ENCODE measurements at places on chromosomes 1 and 21.

DNA sequence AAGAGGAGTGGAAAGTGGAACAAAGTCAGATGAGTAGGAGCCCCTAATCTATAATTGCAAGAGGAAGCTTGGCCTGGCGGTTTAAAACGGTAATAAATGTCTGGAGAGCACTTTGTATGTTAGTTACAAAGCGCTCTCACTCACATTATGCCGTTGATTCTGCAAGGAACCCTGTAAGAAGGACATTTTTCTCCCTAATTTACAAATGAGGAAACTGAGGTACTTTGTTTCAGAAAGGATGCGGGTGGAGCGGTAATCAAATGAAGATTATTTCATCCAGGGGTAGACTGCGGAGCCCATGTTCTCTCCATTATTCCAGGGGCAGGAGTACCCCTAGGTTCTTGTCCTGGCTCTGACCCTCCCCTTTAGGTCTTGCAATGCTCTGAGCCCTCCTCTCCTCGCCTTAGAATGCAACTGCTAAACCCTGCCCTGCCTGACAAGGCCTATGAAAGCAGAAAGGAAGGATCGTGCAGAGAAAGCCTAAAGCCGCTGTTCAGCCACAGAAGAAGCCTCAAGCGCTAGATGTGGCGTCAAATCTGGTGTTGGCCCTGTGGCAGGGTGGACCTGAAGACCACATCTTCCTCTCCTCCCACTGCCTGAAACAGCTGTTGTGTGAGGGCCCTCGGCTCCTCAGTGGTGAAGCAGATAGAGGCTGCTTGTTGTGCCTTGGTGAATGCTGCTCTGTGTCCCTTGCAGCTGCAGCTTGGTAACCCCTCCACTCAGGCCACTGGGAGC lies 588 bp upstream of the PACC1 start:
- DNase-seq, result no peak

GRCh38 chr1:147493349-147493748 lies 48.0 kb upstream of the BCL9 start:
- DNase-seq, result no peak

DNA sequence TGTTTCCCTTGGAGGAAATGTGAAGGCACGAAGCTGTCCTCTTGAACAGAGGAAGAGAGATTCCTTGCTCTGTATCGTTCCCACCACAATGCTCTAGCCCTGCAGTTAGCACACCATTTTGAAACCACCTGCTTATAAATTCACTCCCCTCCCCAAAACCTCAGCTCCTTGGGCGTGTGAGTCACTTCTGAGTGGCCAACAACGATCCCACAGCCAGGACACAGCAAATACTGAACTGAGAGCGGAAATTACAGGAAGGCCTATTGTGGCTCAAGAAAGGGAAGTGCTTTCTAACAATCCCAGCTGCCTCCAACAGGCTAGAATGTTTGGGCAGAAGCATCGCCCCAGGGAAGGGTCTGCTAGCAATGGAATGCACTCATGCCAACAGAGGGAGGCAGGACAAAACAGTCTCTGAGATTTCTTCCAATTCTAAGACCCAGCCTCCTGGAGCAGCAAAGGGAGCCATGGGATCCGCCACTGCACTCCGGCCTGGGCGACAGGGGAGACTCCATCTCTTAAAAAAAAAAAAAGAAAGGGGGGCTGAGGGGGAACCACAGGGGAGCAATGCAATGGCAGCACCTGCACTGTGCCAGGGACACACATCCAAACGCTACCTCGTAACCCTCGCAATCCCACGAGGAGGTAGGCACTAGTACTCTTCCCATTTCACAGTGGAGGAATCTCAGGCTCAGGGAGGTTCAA lies 1.9 kb downstream of the TMEM53 start:
- no peak for DNase-seq

DNA sequence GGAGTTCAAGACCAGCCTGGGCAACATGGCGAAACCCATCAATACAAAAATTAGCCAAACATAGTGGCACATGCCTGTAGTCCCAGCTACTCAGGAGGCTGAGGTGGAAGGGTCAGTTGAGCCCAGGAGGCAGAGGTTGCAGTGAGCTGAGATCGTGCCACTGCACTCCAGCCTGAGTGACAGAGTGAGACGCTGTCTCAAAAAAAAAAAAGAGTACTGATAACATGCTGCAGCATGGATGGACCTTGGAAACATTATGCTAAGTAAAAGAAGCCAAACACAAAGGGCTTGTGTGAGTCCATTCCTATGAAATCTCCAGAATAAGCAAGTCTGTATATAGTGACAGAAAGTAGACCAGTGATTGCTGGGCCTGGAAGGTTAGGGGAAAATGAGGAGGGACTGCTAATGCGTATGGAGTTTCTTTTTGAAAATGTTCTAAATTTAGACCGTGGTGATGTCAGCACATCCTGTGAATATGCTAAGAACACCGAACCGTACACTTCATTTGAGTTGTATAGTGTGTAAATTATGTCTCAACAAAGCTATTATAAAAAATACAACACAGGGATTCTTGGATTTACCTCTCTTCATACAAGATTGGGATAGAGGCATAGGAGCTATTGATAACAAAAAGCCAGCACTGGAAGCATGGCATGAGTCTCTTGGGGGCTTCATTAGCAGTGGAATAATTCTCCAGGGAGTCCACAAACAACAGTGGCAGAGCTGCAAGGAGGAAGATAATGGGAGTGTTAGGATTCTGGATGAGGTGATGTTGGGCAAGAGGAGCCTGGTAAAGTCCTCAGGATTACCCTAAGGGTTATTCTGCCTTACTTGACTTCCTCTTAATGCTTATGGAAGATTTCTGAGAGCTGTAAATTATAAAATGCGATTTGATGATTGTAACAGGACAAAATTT lies 73.5 kb downstream of the TTC3 start:
- no peak for DNase-seq

GRCh38 chr1:227892489-227893299 lies 55.0 kb downstream of the WNT9A start:
- no peak for DNase-seq

DNA sequence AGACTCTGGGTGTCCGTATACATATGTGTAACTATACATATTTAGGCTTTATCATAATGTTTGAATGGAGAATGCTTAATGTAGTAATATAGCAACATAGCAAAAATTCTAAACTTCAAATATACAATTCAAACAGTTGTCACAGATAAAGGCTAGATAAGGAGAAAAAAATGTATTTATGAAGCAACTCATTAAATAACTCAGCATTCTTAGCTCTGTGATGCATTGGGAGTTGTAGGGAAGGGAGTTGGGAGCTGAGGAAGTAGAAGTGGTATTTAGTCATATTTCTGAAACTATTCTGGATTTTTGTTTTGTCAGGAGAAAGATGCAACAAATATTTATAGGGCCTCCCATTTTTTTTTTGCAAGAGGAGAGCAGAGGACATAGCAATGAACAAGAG lies 197.8 kb downstream of the PBX1 start:
- DNase-seq, result no peak

DNA sequence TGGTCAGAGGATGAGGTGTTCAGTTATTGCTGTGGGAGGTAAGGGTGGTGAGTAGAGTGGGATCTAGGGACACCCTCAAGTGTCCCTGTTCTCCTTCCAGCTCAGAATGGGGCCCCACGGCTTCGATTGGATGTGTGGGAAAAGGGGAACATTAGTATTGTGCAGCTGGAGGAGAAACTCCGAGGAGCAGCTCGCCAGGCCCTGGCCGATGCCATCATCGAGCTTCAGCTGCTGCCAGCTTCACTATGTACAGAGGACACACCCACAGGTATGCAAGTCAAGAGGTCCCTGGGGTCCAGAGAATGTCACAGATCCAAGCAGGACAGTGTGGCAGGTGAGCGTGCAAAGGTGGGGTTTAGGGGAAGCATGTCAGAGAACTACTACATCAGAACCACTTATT lies 13.9 kb downstream of the HYI start:
- no peak for DNase-seq

GRCh38 chr1:176450526-176450925 lies 12.4 kb upstream of the PAPPA2 start:
- no peak for DNase-seq

- no peak for DNase-seq
Measured at GRCh38 chr1:185565302-185565701, 168.9 kb upstream of the HMCN1 start.

DNA sequence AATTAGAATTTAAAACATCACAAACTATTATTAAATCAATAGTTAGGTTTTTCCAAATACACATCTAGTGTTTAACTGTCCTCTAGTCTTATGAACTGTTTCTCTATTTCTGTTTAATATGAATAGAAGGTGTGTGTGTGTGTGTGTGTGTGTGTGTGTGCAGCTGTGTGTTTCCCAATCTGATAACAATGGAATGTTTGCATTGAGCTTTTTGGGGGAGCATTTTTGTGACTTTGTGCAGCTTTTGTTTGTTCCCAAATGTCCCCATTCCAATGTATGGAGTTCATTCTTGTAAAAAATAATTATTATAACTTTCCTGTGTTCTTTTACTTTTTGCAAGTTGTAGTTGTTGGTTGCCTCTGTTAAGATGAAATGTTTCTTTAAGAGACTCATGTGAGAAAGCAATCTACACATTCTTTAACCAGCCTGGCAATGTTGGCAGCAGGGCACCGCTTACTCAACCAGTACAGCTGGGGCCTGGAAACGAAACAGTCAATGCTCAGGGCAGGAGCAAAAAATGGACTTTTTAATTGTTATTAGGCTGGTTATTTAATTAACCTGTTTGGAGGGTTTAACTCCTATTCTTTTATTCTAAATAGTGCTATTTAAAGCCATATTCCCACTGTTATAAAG lies 354.3 kb downstream of the SRGAP2C start:
- no peak for DNase-seq

GRCh38 chr1:52365071-52365745 lies 797 bp downstream of the CC2D1B start:
- DNase-seq, result no peak

DNA sequence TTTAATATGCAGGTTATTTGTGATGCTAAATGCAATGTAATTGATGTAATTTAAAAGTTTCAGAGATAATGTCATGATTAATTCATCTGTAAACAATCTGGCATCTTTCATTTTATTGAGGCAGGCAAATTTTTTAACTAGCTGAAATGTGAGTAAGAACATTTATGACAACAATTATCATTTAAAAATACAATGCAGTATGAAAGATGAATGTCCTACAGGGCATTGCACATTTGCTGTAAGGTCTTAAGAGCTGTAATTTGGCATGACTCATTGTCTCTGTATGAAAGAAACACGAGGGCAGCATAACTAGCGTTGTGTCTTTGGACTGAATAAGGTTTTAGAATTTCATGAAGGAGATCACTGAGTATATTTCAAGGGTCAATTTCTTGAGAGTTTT lies 642.8 kb downstream of the PLA2G4A start:
- no peak for DNase-seq

- no peak for DNase-seq
Measured at GRCh38 chr1:63691701-63692425, 82.0 kb upstream of the ROR1 start.

GRCh38 chr1:212133319-212133718 lies 97.8 kb downstream of the DTL start:
- no peak for DNase-seq

DNA sequence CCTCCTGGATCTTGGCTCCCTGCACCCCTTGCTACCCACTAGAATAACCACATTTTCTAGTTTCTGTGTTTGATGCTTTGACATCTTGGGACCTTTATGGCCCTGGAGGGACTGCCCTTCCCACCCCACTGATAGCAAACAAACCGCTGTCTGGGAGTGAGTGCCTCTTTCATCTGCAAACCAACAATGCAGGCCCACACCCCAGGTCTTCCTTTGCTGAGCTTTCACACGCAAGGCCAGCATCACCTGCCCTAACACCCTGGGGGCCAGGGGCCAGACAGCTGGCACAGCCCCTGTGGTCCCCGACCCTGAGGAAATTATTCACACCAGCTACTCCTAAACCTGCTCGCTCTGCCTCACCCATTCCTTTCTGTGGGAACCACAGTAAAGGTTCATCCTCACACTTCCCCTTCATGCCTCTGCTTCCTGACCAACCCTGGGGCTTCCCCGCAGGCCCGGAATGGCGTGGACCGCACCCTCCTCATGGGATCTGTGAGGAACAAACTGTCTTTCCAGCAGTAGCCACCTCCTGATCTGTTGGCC lies 15.4 kb downstream of the SLC2A7 start:
- no peak for DNase-seq

DNA sequence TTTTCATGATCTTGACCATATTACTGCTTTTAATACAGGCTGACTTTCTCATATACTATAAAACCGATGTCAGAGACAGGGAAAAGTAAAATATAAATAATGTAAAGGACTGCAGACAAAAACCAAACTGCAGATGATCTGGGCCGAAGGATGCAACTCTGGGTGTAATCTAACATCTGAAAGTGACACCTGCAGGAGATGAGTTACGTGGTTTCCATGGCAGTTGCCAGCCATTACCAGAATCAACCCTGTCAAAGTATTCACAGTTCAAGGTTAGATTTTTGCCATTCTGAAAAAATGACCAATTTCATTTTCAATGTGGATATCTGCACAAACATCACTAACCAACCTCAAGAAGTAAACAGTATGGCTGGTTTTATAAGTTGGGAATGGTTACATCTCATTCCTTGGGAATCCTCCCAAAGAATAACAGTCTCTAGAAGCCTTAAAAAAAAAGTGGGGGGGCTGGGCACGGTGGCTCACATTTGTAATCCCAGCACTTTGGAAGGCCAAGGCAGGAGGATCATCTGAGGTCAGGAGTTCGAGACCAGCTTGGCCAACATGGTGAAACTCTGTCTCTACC lies 27.7 kb downstream of the DNAJC11 start:
- no peak for DNase-seq

- no peak for DNase-seq
Measured at GRCh38 chr1:70061231-70061630, 144.1 kb downstream of the LRRC40 start.

DNA sequence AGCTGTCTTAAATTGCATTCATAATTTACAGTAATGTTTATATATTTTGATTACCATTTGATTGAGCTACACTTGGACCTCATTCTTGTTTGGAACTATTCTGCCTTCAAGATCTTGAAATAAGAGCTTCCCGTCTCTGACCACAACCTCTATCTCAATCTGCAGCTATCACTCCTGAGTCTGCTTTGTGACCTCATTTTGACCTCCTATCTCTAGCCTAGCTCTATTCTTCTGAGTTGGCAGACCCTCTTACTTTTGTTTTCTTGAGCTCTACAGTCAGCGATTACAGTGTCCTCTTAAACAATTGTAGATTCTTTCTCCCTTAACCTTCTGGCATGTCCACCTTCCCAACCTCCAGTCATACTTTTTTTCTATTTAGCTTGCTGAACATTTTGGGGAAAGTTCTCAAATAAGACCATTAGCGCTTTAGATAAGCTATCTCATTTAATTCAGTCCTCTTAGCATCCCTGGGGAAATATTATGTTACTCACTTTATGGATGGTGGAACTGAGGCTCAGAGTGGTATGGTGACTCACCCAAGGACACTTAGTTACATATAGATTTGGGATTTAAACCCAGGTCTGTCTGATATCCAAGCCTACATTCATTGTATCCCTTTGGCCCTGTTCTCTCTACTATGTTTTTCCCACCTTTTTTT lies 19.1 kb downstream of the RPAP2 start:
- no peak for DNase-seq

- DNase-seq, result no peak
Measured at GRCh38 chr1:36083635-36084496, at the start of gene TEKT2. Gene TEKT2, plus strand, starts transcription at chr1:36084094. Its CDS starts 828 bp downstream, at chr1:36084922.

DNA sequence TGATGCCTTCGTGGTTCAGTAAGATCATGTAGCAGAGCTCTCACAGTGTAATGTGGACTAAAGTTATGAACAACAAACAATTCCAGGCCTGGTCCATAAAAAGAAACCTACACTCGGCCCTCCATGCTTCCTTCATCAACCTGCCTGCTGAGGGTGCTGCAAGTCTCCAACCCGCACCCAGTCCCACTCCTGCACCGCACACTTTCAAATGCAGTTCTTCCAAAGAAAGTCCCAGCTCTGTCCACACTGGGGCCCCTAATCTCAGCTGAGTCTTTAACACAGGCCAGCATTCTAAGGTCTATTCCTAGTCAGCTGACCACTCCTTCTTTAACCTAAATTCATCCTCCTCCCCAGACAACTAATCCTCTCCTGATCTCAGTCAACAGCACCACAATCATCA lies 71.5 kb upstream of the NR5A2 start:
- DNase-seq, result no peak
